ENCODE measurements at places on chromosomes 11 and 22. TPM values are rescaled to one million over a fixed set of nuclear protein-coding genes. Genes with fewer than 3 reads are reported as not detected.

The RASD2 gene
- 0.46 TPM for total RNA-seq

The OR51E1 gene
- not detected for total RNA-seq

The DGCR6 gene
- 1.5 TPM for total RNA-seq

The KRTAP5-10 gene
- not detected for total RNA-seq

The B3GAT1 gene
- total RNA-seq = 0.23 TPM

The SLC25A18 gene
- not detected for total RNA-seq

The RAG2 gene
- total RNA-seq = not detected

The PAMR1 gene
- not detected for total RNA-seq

The GDPD4 gene
- not detected for total RNA-seq

The TKFC gene
- 83.8 TPM for total RNA-seq

The KDM4D gene
- 1.3 TPM for total RNA-seq

The DCUN1D5 gene
- total RNA-seq = 35.6 TPM

The SPINDOC gene
- total RNA-seq = 30.8 TPM

The PDE2A gene
- total RNA-seq = 0.68 TPM

The OR10V1 gene
- not detected for total RNA-seq

The ART5 gene
- total RNA-seq = not detected

The ADAMTS8 gene
- total RNA-seq = not detected

The IL17REL gene
- 0.11 TPM for total RNA-seq

The FAM111B gene
- 47.6 TPM for total RNA-seq

The SLC29A2 gene
- 6.1 TPM for total RNA-seq

The TMEM258 gene
- total RNA-seq = 153 TPM

The FGF3 gene
- total RNA-seq = not detected

All from activated naive CD4-positive, alpha-beta T cell treated with anti-CD3 and anti-CD28 coated beads, Interleukin-2, amount 50 U/mL, for 72 hours (primary cell).